Stimulated activated CD4-positive, alpha-beta T cell treated with anti-CD3 and anti-CD28 coated beads, Interleukin-15, amount 100 ng/mL, for 24 hours (primary cell): ENCODE measurements at places on chromosomes 13 and 19.
A peak's percentile ranks its signal among the peaks of the same experiment; 100 is the strongest.

- no peak for DNase-seq
Measured at GRCh38 chr13:43074824-43075510, 51.6 kb downstream of the DNAJC15 start.

DNA sequence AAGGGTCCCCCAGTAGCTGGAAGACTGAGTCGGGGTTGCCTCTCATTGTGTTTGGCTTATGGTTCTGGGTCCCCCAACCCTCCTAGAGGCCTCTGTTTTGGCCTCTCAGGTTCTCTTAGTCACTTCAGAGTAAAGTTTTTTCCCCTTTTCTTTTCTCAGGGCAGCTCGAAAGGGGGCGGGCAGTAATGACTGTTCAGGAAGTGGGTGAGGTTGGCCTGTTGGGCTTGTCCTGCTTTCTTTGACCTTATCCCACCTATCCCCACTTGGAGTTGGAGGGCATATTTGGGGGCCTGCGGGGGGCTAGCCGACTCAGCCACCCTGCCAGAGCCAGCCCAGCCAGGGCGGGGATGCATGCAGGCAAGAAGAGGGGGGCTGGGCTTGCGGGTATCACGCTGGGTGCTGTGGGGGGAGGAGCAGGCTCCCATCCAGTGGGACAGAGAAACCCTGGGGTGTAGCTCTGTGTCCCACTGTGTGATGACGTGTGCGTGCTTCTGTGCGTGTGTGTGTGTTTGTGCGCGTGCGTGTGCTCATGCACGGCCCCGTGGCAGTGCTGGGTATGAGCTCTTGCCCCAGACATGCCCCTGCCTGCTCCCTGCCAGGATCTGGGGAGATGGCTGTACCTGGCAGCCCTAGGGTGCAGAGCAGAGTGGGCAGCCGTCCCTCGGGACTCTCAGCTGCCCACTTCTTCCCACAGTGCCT is 1.4 kb downstream of the CIC start:
- peak; percentile 81 for DNase-seq

DNA sequence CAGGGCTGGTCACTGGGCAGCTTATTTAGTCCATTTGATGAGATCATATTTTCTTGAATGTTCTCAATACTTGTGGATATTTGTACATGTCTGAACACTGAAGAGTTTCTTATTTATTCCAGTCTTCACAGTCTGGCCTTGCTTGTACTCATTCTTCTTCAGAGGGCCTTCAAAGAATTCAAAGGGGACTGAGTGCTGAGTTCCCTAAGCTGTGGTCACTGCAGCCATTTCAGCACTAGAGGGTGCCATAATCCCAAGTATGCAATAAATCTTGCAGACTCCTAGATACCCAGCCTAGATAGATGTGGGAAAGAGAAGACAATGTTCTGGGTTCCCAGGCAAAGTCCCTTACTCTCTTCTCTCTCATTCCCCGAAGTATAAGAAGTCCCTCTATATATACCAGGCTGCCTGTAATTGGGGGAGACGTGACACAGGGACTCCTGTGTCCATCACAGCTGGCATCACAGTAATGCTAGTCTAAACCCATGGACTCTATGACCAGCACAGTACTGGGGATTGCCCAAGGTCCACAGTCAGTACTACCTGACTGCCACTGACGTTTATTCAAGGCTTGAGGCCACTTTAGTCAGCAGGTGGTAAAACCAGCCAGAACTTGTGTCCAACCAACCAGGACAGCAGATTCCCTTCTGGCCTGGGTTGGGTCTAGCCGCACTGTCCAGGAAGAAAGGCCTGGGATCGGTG is 8.9 kb upstream of the VN1R1 start:
- no peak for DNase-seq

GRCh38 chr13:45215392-45216077 is 14.7 kb upstream of the KCTD4 start:
- no peak for DNase-seq

DNA sequence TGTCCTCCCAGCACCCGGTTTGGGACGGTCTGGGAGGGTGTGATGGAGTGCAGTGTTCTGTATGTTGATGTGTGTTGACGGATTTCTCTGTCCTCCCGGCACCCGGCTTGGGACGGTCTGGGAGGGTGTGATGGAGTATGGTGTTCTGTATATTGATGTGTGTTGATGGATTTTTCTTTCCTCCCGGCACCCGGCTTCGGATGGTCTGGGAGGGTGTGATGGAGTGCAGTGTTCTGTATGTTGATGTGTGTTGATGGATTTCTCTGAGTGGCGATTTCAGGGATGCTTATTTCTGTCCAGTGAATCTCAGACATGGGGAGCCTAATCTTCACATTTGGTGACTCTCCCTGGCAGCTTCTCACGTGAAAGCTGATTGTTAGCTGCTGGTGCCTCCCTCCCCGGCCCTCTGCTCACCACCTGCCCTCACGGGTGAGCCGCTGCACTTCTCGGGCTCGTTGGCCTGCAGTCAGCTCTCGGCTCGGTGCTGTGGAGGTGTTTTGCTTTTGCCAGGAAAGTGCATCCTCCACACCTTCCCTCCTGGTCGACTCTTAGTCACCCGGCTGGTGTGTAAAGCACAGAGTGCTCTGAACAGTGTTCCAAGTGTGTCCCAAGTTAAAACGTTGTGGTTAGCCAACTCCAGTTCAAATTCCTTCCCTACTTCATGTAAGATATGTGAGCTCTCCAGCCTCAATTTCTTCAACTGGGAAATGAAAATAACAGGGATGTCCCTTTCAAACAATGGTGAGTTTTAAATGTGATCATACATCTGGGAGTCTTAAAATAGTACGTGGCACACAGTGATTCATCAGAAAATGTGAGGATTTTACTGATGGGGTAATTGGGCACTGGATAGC is 54.6 kb downstream of the ATP11A start:
- DNase-seq: no peak
